ENCODE measurements at places on chromosomes 1 and 21.
A peak's percentile ranks its signal among the peaks of the same experiment; 100 is the strongest.

- no peak for DNase-seq
Observed at GRCh38 chr1:4019147-4019521, 119.1 kb upstream of the C1orf174 start.

DNA sequence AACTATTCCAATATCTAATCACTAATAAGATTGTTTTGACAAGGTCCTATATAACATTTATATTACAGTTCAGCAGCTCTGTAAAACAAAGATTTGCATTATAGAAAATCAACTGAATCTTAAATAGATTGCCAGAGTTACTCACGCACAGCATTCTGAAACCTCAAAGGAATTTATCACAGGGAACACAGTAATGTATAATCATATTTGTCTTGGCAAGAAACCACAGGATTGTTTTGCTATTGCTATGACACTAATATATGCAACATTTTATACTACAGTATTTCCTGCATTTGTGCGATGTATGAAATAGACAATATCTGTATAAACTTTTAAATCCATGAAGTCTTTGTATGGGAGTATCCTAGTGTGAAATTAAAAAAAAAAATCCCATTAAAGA is 101.4 kb downstream of the PLPPR5 start:
- DNase-seq = peak; percentile 64

- no peak for DNase-seq
Observed at GRCh38 chr1:203512517-203512847, 18.5 kb downstream of the OPTC start.

- peak; percentile 71 for DNase-seq
Observed at GRCh38 chr1:173714759-173715537, at the start of gene KLHL20. TSS of gene KLHL20 (plus strand) at chr1:173714981. CDS start at chr1:173716044, 1,063 bp downstream.

DNA sequence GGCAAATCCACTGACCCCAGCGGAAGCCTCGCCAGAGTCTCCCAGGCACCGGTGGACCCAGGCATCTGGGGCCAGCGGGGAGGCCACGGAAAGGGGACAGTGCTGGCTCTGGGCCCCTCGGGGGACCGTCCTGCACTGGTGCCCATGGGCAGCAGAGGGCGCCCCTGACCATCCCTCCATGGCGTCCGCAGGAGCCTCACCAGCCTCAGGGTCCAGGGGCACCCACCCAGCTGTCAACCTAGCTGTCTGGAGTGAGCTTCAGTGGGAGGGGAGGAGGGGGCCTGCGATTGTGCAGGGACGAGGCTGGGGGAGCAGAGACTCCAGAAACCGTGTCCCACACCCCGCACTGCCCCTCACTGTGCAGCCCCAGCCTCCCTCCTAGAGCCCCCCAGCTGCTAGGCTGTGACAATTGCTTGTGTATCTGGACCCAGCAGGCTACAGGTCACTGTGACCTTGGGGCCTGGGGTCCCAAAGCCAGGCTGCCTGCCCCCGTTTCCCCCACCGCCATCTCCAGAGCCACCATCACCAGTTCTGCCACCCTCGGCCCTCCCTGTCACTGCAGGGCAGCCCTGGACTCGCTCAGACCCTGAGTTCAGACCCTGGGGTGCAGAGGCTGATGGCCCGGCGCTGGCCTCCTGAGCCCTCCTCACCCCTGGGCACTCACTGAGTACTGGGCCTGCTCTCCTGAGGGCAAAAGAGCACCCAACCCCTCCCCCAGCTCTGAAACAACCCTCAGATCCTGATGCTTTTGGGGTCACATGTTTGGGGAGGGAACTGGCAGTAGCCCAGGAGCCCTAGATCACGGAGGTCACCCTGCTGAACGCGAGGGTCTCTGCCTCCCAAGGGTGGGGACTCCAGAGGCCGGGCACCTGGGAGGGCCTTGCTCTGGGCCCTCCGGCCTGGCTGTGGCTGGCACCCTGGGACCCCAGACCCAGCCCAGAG is 10.6 kb upstream of the COL6A1 start:
- no peak for DNase-seq

DNA sequence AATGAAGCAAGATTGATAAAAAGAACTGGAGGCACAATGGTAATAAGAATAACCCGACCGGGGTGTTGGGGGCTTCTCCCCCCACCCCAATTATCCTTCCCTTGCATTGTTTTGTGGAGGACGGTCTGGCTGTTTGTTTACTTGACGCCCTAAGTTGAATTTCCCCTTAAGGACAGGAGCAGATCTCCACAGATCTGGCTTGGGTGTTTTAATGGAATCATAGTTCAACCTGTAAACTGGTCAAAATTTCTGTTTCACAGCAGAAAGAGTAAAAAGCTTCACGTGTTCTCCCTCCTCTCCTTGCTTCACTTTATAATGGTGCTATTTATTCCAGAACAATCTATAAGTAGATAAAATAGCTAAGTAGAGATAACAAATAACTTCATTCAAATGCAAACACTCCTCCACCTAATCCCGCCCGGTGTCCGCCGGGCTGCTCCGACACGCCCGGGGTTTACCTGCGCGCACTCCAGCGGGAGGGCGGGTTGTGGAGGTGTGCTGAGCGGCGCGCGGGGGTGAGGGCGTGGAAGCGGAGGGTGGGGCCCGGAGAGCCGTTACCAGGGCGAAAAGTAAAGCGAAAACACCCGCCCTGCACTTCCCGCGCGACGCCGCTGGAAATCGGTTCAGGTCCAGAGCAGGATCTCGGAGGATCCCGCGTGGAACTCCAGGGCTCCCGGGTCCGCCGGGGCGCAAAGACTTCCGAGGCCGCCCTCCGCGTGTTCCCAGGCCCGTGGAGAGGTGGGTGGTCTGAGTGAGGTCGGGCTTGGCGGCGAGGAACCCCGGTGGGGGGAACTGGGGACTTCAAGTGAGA is 2.0 kb upstream of the ATF3 start:
- DNase-seq = no peak

DNA sequence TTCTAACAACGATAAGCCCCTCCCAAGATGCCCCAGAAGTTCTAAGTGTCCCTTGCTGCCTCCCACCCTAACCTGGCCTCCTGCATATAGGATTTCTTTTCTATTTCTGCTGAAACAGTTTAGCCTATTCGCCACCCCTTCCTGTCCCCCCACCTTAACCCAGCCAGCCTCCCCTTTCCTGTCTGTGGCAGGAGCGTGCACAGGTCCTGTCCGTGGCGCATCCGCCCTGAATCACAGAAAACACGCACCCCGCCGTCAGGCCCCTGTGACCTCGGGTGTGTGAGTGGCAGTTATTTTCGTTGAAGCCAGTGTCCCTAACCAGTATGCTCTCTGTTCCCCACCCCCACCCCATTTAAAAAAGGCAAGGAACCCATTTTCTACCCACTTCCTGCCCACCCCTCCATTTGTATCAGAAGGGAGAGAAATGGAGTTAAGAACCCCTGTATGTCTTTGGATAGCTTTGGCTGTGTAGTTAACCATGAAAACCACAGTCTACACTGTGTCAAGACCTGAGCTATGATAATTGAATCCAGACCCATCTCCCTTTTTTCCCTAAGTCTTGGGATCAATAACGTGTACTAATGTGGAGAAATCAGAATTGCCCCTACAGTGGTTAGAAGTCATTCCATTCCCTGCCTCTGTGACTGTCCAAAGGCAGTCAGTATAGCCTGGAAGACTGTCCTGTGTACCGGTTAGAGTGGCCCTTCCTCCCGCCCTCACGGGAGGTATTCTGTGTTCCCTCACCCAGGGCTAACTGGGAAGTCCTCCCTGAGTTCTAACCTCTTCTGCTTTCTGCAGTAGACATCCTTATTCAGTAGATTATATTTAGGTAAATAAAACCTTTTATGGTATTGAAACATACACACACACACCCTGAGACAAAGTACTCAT is 1.8 kb downstream of the PLEKHO1 start:
- DNase-seq = no peak

DNA sequence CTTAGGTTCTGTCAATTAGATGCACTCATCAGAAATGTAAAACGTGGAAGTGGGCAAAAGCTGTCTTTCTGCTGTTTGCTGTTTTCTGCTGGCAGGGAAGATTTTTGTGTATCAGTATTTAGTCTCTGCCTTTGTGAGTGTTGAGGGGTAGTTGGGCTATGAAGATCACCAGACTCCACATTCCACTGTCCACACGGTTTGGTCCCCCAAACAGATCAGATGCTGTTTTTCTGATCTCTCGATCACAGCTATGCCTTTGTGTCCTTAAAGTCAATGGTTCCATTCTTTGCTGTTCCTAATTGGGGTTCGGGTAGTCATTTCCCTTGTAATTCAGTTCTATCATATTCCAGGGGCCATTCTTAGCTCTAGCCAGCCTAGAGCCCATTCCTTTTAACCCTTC is 27.0 kb upstream of the NPL start:
- no peak for DNase-seq

DNA sequence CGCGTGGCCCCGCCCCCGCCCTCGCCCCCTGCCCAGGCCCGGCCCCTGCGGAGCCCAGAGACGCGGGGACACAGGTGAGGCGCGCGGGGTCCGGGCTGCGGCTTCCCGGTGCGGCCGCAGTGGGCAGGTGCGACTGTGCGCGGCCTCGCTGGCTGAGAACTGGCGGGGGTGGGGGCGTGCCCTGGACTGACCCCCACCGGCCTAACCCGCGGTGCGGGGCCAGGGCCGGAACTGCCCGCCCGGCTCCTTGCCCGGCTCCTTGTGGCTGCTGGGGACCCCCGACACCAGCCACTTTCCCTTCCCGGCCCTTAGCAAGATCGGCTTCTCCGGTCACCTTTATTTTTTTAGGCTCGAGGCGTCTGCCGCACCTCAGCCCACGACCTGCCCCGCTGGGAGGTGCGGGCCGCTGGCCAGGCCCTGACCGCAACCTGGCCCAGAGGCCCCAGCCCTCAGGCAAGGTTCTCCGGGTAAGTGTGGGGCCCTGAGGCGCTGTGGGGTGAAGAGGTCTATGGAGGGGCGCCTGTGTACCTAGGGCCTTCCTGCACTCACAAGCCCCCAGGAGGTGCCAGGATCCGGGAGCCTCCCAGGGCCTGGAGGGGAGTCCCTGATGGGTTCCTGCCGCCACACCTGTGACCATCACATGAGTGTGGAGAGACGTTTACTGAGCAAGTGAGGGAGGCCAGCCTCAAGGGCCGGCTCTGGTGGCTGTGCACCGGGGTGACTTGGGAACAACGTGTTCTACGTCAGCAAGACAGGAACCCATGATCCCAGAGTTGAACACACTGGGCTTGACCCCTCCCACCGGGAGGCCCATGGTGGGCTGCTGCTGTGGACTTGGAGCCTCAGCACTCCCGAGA is at the start of gene SMIM1:
SMIM1 (plus strand) TSS at position 35 of the 857 bp plus-strand sequence. CDS start 2,625 bp downstream, outside the sequence.
- no peak for DNase-seq

- DNase-seq = no peak
Observed at GRCh38 chr1:58476179-58476578, 70.3 kb downstream of the OMA1 start.

DNA sequence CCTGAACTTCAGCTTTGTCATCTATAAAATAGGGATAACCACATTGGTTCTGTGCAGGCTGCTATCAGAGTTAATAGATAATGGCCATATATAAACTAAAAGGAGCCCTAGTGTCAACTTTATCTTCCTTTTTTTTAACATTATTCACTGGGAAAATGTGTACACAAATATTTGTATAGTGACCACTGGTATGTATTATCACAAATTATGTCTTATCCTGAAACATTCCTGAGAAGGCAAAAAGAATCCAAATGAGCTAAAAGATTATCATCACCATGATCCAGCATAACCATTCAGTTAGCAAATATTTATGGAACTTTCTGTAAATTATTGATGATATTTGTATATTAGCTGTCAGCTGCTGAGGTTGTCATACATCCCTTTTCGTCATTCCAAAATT is 16.6 kb downstream of the ANGPTL3 start:
- DNase-seq = no peak

- DNase-seq = no peak
Observed at GRCh38 chr1:44235808-44236207, 22.5 kb downstream of the DMAP1 start.

GRCh38 chr1:77399250-77400086 is 117.6 kb downstream of the AK5 start:
- no peak for DNase-seq

GRCh38 chr1:223201967-223202366 is 58.9 kb upstream of the TLR5 start:
- no peak for DNase-seq

- DNase-seq = no peak
Observed at GRCh38 chr1:195960580-195960979, 647.7 kb downstream of the KCNT2 start.

DNA sequence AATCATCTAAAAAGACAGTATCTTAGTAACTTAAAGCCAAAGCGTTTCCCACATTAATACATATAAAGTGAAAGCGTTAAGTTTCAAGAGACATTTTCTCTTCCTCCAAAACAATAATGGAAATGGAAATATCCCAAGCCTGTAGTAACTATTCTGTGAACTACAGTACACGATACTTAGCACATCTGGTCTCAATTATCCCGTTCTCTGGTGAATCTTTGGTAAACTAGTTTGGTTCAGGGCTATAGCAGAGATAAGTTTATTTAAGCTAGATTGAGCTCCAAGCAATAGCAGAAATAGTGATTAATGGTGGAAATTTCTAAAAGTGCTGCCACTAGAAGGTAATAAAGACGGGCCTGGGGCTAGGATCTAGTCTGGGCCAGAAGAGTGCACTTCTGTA is 55.2 kb downstream of the PCNX2 start:
- no peak for DNase-seq

DNA sequence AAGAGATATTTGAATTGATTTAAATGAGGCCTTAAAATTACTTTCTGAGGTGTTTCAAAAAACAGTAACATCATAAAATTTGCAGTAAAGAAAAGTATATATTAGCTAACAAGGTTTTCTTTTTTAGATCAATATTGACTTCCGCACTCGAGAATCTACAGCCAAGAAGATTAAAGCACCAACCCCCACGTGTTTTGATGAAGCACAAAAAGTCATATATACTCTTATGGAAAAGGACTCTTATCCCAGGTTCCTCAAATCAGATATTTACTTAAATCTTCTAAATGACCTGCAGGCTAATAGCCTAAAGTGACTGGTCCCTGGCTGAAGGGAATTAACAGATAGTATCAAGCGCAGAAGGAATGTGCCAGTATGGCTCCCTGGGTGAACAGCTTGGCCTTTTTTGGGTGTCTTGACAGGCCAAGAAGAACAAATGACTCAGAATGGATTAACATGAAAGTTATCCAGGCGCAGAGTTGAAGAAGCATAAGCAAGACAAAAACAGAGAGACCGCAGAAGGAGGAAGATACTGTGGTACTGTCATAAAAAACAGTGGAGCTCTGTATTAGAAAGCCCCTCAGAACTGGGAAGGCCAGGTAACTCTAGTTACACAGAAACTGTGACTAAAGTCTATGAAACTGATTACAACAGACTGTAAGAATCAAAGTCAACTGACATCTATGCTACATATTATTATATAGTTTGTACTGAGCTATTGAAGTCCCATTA is 3.6 kb downstream of the RGS1 start:
- DNase-seq = no peak

GRCh38 chr1:15353839-15354579 is 55.7 kb upstream of the EFHD2 start:
- no peak for DNase-seq

DNA sequence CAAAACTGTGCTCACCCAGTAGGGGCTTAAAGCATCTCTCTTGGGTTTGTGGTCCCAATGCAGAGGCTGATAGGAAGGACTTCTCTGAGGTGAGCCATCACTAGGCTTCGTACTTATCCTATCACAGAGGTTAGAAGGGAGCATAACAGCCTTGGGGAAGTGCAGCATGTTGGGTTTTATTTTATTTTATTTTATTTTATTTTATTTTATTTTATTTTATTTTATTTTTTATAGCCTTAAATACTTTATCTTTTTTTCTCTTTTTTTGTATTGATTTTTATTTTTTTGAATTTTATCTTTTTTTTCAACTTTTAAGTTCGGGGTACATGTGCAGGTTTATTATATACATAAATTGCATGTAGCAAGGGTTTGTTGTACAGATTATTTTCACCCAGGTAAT is 48.9 kb upstream of the LPGAT1 start:
- no peak for DNase-seq

All from skeletal muscle cell (primary cell).